Stimulated activated CD8-positive, alpha-beta memory T cell treated with anti-CD3 and anti-CD28 coated beads, Interleukin-2, amount 100 ng/mL, for 1 hour (primary cell): ENCODE measurements at places on chromosomes 3 and 15.

- no peak for DNase-seq
Measured at GRCh38 chr15:91258415-91258759, 158.3 kb downstream of the SV2B start.

DNA sequence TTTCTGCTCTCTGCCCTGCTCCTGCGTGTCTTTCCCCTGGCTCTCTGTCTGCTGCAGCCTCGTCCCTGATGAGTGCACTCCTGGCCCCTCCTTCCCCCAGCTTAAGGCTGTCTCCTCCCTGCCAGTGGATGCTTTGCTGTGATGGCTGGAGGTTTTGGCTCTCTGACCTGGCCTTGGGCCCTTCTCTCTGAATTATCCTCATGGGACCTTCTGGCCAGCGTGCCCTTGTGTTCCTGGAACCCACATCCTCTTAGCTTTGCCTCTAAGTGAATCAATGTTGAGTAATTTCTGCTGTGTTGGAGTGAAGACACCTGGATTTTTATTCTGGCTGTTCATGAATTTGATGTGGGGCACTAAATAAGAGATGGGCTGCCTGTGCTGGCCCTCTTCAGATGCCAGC lies 9.8 kb upstream of the TNFAIP8L3 start:
- no peak for DNase-seq

DNA sequence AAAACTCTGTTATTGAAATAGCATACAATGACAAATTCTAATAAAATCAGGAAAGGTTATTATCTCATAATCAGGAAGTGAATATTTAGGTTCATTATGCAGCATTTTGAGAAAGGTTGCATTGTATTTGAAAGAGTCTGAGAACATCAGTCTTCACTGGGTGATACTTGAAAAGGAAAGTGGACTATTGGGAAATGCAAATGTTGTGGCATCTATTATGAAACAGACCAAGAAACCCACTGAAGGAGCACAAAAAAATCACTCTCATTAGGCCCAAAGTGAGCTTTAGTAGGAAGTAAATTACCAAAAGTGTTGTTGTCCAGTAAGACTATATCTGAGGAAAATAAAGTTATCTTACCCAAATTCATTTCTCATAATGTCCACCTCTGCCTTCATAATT lies 90.8 kb downstream of the ZPLD1 start:
- DNase-seq = no peak

- no peak for DNase-seq
Measured at GRCh38 chr3:176950743-176951142, 246.5 kb downstream of the TBL1XR1 start.

DNA sequence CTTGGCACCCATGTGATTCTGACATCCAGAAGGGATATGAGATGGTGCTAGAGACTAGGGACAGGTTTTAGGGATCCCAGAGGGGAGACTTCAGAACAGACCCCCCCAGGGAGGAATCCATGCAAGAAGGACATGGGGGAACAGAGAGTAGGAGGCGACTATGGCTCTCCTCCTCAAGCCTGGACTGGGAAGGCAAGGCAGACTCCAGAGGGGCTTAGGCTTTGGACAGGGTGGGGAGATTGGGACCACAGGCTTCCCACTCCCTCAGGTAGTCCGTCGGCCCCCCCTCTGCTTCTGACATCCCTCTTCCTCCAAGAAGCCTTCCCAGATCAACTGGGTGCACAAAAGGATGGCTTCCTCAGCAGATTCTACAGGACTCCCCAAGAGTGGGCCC lies 3.0 kb upstream of the VIPR1 start:
- no peak for DNase-seq

DNA sequence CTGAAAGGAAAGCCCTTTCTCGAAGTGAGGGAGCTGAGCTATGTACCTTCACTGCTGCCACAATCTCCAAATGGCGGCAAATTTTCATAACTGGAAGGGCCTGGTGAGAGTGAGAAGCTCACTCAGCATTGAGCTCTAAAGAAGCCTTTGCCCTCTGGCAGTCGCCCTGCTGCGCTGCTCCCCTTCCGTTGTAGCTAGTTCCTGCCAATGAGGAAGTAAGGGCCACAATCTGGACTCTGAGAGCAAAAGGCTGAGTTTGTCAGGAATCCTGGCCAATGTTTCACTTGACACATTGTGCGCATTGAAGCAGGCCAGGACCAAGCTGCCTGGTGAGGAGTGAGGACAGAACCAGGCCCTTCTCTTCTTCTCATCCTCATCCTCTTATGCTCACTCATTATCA lies 579.5 kb downstream of the PDCD6IP start:
- no peak for DNase-seq

GRCh38 chr3:61978460-61979419 lies 394.6 kb downstream of the FEZF2 start:
- no peak for DNase-seq

DNA sequence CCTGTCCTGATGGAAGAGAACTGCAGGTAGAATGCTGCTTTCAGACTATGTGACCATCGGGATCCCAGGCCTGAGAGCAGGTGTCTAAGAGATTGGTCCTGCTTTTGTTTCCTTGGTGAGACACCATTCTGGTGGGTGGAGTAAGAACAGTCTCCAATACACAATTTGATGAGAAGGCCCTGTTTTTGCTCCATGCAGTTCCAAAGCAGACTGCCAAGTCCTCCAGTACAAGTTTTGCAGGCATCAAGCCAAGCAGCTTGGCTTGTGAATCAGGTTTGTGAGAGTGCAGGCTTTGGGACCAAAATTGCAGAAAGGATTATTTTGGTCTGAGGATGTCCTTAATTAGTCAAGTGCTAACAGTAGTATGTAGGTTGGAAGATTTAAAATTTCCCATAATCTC lies 381.6 kb downstream of the FOXP1 start:
- DNase-seq = no peak

DNA sequence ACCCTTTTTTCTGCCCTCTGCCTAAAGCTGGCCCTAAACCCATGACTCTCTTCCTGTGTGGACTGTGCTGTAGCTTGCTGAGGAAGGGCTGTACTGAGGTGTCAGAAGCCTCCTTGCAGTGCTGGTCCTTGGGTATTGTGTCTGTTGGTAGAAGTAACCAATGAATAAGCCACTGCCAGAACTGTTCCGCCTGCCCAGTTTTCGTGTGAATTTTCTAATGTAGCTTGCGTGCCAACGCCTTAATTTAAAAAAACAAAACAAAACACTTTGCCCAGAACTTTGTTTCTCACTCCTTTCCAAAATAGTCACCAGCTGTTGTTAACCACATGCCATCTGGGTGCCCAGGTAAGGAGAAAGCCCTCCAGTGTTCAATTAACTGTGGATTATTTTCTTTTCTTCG lies 101.9 kb downstream of the KLHL25 start:
- DNase-seq = no peak

- DNase-seq = no peak
Measured at GRCh38 chr15:80752204-80752603, 27.0 kb upstream of the CEMIP start.

GRCh38 chr15:57592836-57593420 lies 1.2 kb downstream of the MYZAP start:
- no peak for DNase-seq

- DNase-seq = no peak
Measured at GRCh38 chr3:65810302-65810701, 228.4 kb downstream of the MAGI1 start.

DNA sequence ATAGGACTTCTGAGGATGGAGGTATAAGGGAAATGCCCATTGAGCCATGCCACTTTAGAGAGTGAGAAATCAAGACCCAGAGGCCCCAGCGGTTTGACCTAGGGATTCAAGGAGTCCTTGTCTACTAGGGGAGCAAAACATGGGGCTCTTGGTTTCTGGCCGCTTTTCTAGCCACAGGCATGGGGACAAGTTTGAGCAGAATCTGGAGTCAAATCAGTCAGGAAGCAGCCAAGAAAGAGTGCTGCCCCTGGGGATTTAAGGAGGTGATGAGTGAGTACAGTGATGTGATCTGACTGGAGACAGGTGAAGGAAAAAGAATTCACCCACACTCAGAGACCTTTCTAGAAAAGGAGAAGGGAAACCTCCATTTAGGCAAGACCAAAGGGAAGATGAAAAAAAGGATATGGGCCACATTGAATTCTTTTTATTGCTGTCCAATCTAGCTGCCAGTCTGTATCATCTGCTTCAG lies 244.0 kb upstream of the TBC1D5 start:
- DNase-seq = no peak

GRCh38 chr15:32994810-32995424 lies 199.6 kb downstream of the FMN1 start:
- DNase-seq = no peak

DNA sequence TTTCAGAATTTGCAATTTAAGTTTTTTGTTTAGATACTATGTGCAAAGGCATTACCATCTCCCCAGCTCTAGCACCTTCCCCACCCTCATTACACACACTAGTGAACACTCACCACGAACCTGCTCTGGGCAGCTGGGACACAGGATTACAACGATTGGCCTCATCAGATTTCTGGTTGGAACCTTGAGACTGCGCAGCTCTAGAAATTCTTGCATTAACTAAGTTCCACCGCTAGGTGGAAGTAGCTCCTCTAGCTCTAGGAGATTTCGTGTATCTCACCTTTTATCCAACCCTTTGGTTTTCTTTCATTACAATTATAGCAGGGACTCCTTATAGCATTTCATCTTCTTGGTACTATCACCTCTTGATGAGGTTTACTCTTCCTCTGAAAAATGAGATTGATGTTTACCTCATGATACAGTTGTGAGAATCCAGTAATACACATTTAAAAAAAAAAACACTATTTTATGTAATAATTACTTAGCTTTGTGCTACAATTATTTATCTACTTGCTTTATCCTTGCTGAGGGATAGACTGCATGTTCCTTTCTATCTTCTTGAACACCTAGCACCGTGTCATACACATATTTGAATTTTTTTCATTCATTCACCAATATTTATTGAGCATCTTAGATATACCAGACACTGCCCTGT lies 28.7 kb upstream of the PLOD2 start:
- no peak for DNase-seq

- DNase-seq = no peak
Measured at GRCh38 chr3:62793946-62794345, 81.3 kb downstream of the CADPS start.

- DNase-seq = no peak
Measured at GRCh38 chr3:197465996-197466549, 89.7 kb downstream of the BDH1 start.

DNA sequence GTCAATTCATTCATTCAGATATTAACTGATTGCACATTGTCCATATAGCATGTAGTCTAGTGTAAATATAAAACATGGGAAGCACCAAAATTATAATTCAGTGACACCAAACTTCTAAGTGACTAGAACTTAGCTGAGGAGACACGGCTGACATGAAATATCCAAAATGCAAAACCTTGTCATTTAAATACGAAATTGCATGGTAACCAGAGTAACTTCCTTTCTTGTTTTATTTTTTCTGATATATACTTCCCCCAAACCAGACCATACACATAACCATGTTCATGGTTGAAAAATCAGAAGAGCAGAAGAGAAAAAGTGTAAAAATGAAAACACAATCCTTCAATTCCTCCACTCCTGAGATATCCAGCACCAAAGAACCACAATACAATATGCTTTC lies 38.0 kb downstream of the CBLB start:
- DNase-seq = no peak

GRCh38 chr15:72178976-72179585 lies 18.5 kb downstream of the GRAMD2A start:
- DNase-seq = no peak

- no peak for DNase-seq
Measured at GRCh38 chr3:37240170-37240945, 66.0 kb upstream of the LRRFIP2 start.

DNA sequence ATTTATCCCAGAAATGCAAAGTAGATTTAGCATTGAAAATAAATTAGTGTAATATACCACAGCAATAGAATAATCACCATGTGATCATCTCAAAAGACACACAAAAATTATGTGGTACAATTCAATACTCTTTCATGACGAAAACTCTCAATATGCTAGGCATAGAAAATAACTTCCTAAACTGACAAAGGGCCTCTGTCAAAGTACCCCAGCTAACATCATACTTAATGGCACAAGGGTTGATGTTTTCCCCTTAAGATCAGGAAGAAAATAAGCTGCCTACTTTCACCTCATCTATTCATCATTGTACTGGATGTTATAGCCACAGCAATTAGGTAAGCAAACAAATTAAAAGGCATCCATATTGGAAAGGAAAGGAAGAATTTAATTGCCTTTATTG lies 22.7 kb upstream of the NIPA2 start:
- no peak for DNase-seq

DNA sequence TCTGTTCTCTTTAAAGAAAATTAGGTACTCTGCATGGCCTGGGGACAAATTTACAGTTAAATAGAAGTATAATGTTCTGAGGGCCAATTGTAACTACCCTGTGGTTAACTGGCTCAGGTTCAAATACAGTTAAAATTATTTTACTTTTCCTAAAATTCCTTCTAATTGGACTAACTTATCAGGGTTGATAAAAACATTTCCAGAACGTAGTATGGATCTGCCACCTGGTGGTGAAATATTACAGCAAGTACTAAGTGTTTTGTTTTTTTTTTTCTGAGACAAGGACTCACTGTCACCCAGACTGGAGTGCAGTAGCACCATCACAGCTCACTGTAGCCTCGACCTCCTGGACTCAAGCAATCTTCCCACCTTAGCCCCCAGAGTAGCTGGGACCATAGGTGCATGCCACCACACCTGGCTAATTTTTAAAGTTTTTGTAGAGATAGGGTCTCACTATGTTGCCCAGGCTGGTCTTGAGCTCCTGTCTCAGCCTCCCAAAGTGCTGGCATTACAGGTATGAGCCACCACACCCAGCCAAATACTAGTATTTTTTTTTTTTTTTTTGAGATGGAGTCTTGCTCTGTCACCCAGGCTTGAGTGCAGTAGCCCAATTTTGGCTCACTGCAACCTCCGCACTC lies 29.2 kb downstream of the NEO1 start:
- DNase-seq = no peak

- no peak for DNase-seq
Measured at GRCh38 chr15:31292391-31293015, 34.1 kb upstream of the KLF13 start.

DNA sequence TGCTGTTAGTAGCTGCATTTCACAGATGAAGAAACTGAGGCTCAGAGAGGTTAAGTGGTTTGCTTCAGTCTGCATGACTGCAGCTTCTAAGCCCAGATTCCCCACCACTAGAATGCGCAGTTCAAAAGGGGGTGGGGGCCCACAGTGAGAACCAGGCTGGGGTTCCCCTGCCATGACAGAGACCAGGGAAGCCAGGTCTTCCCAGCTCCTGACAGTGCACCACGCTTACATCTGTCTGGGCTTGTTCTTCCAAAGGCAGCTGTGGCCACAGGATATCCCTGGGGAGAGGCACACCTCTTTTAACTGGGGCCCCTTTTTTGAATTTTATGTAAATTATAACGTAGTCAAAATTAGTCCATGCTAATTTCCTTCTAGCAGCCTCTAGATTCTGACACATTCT lies 5.3 kb downstream of the PLEKHO2 start:
- DNase-seq = no peak

- DNase-seq = no peak
Measured at GRCh38 chr3:144252896-144253295, 281.3 kb downstream of the DIPK2A start.

DNA sequence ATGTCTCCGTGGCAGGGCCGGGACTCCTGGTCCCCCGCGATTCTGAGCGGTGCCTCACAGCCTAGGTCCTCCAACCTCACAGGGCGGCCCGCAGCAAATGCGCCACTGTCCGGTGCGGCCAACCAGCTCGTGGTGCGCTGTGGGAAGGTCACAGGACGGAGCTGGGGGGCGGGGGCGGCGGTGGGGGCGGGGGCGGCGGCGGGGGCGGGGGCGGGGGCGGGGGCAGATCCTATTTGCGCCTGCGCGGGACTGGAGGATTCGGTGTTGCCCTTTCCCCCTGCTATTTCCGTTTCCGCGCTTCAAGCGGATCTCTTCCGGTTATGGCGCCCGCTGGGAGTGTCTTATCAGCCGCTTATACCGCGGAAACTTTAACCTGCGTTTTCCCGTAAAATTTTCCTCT lies 106.7 kb upstream of the SNRPN start:
- no peak for DNase-seq
